Renal cortical epithelial cell (primary cell): ENCODE measurements at places on chromosomes 6 and 20.

DNA sequence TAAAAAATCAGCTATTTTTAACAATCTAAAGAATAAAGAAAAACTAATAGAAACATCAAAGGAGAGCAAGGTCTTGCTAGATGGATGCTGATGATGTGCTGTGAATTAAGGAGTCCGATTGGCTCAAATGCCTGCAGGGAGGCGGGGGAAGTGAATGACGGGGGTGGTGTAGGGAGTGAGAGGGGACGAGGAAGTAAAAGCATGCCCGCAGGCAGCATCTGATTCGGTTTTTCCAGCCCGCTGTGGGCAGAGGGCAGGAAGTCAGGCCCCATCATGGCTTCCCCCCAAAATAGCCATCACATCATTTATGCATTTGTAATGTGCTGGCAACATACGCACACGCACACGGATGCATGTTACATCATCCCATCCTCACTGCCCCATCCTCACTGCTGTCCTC, 10.3 kb downstream of the RSPO4 start:
- no peak for DNase-seq

DNA sequence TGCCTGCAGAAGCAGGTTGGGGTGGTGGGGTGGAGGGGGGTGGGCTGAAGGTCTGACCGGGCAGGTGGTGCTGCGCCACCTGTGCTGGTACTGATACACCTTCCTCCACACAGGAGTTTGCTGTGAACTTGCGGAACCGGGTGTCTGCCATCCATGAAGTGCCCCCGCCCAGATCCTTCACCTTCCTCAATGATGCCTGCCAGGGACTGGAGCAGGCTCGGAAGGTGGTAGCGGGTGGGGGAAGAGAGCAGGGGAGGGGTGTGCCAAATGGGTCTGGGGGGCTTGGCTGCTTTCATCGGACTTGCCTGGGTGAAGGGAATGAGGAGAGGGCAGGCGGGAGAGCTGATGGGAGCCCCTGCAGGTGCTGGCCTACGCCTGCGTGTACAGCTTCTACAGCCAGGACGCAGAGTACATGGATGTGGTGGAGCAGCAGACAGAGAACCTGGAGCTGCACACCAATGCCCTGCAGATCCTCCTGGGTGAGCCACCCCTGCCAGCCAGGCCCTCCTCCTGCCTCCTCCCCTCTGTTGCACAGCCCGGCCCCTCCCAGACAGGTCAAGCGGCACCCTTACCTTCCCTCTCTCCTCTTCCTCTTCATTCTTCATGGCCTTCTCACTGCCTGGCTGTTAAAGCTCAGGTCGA, 6.7 kb downstream of the DNPH1 start:
- DNase-seq = no peak

- DNase-seq = no peak
These were observed 126.2 kb upstream of the ARID1B start for GRCh38 chr6:156650896-156651390.

DNA sequence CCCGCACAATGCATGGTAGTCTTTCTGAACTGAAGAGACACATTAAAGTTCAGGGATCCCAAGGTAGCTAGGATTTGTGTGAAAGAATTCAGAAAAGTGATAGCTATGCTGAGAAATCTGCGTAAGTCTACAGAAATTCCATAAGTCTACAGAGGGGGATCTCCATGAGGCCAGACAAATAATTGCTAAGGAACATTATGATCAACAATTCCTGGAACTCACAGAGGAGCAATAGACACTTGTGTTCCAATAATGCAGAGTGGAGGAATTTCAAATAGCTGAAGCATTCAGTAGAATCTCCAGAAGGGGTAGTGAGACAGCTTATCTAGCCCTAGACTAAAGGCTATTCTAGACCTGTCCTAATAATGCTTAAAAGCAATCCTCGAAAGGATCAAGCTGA, 315.7 kb upstream of the ECI2 start:
- no peak for DNase-seq

DNA sequence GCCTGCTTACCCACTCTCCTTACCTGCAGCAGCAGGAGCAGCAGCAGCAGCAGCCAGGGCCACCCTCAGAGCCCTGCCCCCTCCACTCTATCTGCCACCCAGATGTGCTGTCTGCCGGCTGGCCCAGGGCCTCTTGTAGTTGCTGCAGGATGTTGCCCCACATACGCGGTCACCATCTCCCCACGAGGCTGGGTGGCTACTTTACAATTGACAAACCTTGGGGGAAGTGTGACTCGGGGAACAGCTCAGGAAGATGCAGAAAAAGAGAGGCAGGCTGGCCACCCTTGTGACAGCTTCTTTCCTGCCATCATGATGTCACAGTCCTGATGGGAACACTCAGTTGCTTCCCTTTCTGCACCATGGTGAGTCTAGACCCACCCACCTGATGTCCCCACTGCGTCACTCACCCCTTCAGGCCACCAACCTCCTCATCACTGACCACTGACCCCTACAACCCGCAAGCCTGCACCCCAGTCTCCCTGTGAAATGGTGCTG, 14.5 kb downstream of the TREM1 start:
- DNase-seq = no peak

DNA sequence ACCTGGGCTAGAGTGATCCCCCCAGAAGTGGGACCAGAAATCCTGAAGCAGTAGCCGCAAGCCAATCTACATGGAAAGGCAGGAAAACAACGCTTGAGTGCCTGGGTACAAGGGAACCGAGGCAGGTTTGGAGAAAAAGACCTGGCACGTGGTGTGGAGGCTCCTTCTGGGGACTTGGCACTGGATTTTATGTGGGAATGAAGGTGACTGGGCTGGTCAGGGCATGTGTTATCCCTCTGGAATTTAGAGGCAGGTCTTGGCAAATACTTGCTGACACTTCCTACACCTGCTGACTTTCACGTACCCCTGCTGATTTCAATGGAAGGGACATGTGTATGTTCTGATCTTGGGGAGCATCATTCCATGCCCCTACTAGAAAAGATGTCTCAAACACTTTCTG, 25.0 kb upstream of the FAM217A start:
- peak; percentile 68 for DNase-seq

- peak; percentile 97 for DNase-seq
These were observed 27.8 kb upstream of the LGSN start for GRCh38 chr6:63347599-63347998.

DNA sequence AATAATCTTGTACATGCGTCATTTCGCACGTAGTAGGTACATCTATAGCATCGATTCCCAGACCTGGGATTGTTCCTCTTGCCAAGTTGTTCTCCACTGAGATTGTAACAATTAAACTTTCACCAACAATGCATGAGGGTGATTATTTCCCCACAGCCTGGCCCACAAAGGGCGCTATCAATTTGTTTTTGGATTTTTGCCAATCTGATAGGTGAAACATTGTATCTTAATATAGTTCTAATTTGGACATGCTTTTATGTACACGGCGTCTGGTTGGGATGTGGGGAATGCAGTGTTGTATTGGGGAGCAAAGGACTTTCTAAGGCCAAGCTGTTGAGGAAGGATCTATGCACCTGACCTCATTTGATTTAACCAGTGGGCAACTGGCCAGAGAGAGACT, 59.5 kb downstream of the VEGFA start:
- no peak for DNase-seq

- DNase-seq = no peak
These were observed 146.7 kb upstream of the SLC22A23 start for GRCh38 chr6:3603340-3604130.

DNA sequence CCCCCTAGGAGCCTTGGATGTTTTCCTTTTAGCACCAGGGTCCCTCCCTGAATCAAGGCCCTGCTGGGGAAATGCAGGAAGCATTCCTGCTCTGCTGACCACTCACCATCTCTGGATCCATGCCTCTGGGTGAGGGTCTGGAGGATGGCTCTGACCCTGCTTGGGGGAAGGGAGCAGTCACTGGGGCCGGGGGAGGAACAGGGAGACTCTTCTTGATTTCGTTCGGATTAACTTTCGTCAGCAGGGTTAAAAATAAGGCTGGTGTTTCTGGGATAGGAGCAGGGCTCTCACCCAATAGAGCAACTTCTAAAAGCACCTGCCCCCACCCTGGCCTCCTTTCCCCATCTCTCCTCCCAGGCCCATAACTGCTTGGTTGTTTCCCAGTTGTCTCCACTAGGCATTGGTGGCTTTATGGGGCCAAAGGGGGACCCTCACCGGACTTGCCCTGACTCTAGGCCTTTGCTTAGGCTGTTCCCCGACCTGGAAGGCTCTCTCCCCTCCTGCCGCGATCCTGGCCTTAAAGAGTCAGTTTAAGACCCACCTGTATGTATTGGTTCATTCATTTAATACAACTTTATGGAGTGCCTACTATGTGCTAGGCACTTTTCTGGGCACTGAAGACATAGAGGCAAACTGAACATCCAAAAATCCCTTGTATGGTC, 63.0 kb downstream of the JPH2 start:
- DNase-seq = no peak

GRCh38 chr6:108730635-108731515, 117.3 kb upstream of the ARMC2 start:
- DNase-seq = no peak

- peak; percentile 22 for DNase-seq
These were observed 8.4 kb downstream of the CD40 start for GRCh38 chr20:46126440-46127056.

DNA sequence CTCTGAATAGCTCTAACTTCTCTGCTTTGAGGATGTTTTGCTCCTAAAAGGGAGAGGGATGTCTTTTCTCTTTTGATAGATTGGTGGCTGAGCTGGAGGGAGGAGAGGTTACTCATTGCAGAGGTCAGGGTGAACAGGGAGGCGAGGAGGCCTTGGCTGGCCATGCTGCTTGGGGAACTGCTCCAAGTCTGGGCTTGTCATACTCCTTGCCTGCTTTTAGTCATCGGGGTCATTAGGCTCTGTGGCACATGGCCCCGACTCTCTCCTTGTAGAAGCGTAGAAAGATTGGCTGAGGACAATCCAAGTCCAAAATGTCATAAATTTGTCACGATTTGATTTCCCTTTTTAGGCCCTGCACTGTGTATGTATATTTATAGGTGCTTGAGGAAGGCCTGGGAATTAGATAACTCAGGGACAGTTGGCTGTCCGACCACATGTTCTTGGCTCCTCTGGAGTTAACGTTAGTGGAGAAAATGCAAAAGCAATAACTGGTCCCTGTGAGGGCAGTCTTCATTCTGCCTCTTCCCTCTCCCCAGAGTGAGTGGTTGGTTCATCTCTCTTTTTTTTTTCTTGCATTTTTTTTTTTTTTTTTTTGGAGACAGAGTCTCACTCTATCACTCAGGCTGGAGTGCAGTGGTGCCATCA, 160.1 kb downstream of the SCP2D1 start:
- DNase-seq = no peak

GRCh38 chr20:36391955-36392354, 85.8 kb downstream of the DLGAP4 start:
- no peak for DNase-seq

DNA sequence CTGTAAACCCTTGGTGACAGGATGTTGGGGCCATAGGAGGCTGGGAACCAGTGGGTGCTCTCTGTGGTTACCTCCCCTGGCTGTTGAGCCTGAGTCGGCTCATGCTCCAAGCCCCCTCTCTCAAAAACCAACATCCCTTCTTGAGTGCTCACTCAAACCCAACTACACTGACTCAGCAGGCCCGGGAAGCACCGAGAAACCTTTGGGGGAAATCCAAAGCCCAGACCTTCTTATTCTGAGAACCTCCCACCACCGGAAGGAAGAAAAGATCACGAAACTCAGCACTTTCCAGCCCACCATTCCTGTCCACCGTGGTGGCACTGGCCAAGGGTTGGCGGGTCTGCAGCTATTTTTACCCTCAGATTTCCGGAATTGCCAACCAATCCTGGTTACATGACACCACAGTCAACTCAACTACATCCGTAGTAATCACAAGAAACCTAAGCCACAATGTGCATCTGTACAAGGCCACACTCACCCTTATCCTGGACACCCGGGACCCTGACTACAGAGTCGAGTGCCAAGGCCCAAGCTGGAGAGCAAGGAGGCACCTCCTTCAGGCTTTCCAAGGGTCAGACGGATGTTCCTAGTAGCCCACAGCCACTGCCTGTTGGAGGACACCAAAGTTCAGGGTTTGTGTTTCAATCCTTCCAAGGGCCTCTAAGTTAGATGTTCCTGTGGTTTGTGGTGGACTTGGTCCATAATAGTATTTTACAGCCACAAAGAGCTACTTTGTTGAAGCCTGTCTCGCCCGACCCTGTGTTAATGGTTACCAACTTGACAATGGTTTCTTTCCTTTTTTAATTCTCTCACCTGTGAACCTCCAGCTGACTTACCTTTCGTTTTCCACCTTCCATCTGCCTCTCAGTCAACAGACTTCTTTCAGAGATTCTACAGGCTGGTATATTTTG, 317.0 kb downstream of the CDC5L start:
- no peak for DNase-seq

GRCh38 chr6:22949967-22950366, 380.6 kb downstream of the HDGFL1 start:
- DNase-seq = no peak

GRCh38 chr6:102981490-102982015, 1588.0 kb downstream of the GRIK2 start:
- DNase-seq = no peak

DNA sequence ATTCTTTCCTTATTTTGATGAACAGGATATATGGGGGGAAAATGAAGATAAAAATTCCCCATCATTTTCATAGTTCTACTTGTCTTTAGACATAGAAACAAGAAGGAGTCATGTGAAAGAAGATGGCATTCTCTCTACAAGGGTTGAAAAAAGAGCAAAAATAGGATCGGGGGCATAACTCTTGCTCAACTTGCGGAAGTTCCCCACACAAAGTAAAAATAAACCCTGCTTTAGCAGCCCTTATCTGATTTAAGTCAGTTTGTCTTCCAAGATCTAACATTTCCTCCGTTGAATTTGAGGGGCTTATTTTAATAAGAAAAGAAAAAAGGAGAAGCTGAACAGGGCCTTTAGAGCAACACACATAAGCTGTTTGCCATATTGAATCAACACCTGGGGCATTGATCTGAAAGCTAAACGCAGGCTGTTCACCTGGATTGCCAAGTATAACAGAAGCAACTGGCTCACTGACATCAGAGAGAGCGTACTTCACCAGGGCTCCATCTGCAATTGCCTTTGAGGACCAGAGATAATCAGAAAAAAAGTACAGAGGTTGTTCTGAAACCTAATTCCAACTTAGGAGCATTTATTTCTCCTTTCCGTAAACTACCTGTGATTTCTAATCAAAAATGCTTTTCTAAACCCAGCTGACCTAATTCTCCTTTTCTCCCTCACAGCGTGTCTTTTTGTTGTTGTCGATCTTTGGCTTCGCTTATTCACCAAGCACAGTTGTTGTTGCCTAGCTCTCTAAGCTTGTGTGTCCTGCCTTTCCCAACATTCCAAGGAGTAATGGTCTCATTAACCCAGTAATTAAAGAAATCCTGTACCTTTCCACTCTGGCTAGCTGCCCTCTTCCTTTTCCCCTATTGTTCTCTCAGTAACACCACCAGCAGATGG, 568.0 kb downstream of the KIF16B start:
- DNase-seq = no peak

GRCh38 chr20:11248687-11249638, 575.2 kb upstream of the JAG1 start:
- no peak for DNase-seq

- DNase-seq = peak; percentile 50
These were observed 11.7 kb downstream of the TPD52L1 start for GRCh38 chr6:125165256-125165655.
